ENCODE measurements at places on chromosomes 1 and 21. TPM values are rescaled to one million over a fixed set of nuclear protein-coding genes. Genes with fewer than 3 reads are reported as not detected.

The KCNE1 gene
- polyA plus RNA-seq, result 0.18 TPM

DNA sequence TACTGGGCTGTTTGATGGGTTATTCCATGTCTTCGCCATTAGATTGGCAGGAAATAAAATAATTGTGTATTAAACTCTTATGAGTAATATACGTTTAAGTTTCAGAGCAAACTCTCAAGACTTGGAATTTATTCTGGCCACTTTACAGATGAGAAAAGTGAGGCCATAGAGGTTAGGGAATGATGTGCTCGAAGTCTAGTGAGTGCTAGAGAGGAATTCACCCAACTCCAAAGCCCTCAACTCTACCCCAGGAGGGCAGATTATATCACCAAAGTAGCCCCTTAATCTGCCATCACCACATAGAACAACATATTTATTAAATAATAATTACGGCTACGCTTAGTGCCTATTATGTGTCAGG is 440 bp upstream of the MUL1 start:
- no peak for DNase-seq

The PIGR gene
- 1.6 TPM for polyA plus RNA-seq

GRCh38 chr1:235504122-235504493 is at the start of gene B3GALNT2:
B3GALNT2 (minus strand) TSS chr1:235504452; CDS start chr1:235504252, 200 bp downstream.
- DNase-seq, result no peak

- no peak for DNase-seq
These were observed 161.0 kb downstream of the URB2 start for GRCh38 chr1:229786974-229787610.

- DNase-seq, result no peak
These were observed 6.5 kb downstream of the SDF4 start for GRCh38 chr1:1225238-1225845.

- DNase-seq, result no peak
These were observed 27.4 kb downstream of the HIVEP3 start for GRCh38 chr1:41891199-41891896.

- DNase-seq, result no peak
These were observed 12.0 kb upstream of the SLAMF1 start for GRCh38 chr1:160658814-160659193.

DNA sequence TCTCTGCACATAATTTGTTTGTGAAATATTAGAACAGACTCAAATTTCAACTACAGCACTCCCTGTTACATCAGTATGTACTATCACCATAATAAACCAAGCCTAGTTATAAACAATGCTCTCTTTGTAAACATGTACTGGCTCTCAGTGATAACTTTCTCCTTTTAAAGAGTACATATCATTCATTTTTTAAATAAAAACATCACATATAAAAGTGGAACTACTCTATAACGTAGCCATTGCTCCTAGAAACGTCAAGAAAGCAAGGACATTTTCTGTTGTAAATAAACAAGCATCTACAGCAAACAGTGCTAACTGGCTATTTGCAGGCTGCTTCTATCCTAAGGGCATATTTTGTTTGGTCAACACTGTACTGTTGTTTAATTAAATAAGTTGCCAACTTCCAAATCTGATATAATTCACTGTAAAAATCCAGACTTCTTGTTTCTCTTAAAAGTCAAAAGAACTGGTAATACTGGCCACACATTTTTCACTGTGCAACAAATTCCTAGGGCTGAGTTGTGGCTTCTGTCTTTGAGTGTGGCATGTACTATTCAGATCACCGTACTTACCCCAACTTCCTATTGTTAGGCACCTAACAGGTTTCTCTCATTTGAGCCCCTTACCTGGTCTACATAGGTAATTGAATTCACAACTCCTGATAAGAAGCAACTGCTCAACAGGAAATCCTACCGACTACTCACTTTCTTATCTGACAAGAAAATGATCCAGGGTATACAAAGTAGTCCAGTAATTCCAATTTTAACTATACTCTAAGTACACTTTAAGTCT is 111.9 kb downstream of the DENND1B start:
- DNase-seq, result no peak

GRCh38 chr1:158328426-158328825 is 2.9 kb downstream of the CD1B start:
- no peak for DNase-seq

- no peak for DNase-seq
These were observed 208.8 kb downstream of the GPR52 start for GRCh38 chr1:174656409-174657059.

The SMPDL3B gene
- 12.8 TPM for polyA plus RNA-seq

DNA sequence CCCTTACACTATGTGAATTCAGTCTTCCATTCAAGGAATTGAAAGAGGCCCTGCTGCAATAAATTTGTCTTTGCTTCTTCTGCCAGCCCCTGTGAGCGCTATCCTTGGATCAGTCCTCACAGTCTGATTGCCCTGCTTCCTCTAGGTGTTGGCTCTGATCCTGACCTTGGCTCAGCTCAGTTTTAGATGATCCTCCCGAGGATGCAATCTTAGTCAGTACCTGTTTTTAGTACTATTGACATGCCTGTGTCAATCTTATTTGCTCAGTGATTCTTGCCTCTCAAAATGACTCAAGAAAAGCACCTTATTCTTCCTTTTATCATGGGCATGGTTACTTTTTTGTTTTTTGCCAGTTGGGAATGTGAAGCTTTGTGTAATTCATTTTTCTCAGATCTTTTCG is 101.4 kb upstream of the KCNK1 start:
- DNase-seq, result no peak

DNA sequence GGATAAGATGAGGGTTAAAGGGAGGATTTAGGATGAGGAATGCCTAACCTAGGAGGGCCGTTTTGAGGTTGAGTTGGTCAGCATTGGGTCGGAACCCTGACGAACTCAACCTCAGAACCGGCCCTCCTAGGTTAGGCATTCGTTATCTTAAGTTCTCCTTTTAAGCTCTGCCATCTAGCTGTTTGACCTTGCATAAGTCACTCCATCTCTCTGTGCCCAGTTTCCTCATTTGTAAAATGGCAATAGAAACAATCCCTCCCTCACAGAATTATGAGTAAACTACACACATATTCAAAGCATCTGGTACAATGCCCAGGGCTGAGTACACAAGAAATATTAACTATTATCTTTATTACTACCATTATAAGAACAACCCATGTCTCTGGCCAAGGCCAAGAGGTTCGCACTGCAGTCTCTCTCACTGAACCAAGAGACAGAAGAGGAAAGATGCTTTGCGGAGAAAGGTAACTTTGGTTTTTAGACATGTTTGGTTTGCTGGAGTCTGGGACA is 4.8 kb downstream of the ABCB10 start:
- no peak for DNase-seq

DNA sequence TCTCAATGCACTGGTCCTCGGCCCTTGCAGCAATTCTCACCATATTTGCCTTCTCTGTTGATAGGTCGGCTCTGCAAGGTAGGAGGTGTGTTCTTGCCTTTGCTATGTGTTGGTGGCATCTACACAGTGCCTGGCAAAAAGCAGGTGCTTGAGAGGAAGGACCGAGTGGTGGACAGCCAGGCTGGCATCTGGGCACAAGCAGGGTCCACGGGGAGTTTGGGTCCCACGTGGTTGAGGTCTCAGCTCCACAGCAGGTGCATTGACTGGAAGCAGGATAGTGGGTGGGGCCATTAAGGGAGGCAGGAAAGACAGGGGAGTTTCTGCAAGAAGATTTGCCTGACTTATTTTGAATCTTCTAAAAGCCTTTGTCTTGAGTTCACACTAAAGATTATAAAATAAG is 81.2 kb upstream of the WNT4 start:
- DNase-seq, result no peak

- no peak for DNase-seq
These were observed 353.7 kb downstream of the ADGRL2 start for GRCh38 chr1:82154219-82154970.

The S100A8 gene
- 3.4 TPM for polyA plus RNA-seq

The CD1E gene
- polyA plus RNA-seq, result not detected

GRCh38 chr1:181143102-181143859 is 54.8 kb downstream of the IER5 start:
- no peak for DNase-seq

The HAO2 gene
- 80.5 TPM for polyA plus RNA-seq

GRCh38 chr21:44771896-44772525 is 29.6 kb downstream of the UBE2G2 start:
- DNase-seq, result no peak

DNA sequence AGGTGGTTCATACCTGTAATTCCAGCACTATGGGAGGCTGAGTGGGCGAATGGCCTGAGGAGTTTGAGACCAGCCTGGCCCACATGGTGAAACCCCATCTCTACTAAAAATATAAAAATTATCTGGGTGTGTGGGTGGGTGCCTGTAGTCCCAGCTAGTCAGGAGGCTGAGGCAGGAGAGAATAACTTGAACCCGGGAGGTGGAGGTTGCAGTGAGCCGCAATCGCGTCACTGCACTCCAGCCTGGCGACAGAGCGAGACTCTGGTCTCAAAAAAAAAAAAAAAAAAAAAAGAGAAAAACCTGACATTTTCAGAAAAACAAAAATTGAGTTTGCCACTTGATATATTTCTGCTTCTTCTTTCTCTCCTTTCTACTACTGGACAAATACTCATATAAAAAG is 24.3 kb downstream of the CA6 start:
- DNase-seq, result no peak

The FAM131C gene
- 1.3 TPM for polyA plus RNA-seq

The CRYAA gene
- 0.22 TPM for polyA plus RNA-seq

GRCh38 chr1:201468501-201468843 is 516 bp downstream of the PHLDA3 start:
- DNase-seq, result no peak

The CFHR2 gene
- polyA plus RNA-seq, result not detected

DNA sequence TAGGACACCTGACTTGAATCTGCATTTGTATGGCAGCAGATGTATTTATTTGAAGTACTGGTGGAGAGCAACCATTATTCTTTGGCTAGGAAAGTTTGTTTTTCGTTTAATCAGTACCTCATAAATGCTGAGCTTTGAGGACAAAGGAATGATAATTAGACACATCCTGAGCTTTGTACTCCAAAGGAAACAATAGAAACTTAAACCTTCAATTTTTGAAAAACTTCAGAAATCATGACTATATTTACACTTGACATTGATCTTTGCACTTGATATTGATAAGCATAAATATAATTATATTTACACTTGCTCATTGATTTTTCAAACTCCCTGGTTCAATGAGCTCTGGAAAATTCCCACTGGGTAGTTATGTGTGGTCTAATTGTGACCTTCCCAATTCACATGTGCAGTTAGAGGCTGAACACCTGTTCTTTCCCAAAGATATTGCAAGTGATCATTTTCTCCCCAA is 10.7 kb downstream of the PATJ start:
- no peak for DNase-seq

DNA sequence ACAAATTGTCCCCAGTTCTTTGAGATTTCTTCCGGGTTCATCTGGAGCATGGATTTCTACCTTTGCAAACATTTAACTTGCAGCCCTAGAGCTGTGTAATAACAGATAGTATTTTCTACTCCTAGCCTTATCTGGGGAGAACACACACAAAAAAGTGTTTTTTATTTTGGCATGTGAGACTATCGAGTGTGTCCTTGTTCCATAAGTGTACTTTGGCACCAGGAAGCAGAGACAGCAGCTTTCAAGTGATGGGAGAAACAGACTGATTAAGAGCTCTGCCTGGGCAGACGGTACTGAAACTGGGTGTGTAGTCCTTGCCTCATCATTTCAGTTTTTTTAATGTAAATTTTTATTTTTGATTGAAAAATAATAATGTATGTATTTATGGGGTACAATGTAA is 297.4 kb downstream of the ST6GALNAC3 start:
- no peak for DNase-seq

DNA sequence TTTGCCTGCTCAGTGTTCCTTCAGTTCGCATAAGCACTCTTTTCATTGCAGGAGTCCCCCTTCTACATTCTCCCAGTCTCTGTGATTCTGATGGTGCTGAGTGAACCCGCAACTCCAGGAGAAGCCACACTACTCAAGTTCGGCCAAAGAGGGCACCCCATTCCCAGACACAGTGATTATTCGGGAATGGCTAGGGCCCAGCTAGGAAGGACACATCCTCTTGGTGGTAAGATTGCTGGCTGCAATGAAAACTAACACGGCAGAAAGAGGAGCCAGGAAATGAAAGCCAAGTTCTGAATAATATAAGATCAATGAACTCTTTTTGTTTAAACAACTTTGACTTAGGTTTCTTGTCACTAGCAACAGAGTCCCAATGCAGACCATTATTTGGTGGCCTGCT is 14.9 kb downstream of the CREG1 start:
- DNase-seq, result no peak

GRCh38 chr1:235098991-235099390 is 29.6 kb downstream of the TOMM20 start:
- no peak for DNase-seq

- DNase-seq, result no peak
These were observed 12.4 kb downstream of the SLC30A1 start for GRCh38 chr1:211566431-211567025.

The SPOCD1 gene
- polyA plus RNA-seq, result 0.45 TPM

The SLC6A17 gene
- 0.70 TPM for polyA plus RNA-seq

DNA sequence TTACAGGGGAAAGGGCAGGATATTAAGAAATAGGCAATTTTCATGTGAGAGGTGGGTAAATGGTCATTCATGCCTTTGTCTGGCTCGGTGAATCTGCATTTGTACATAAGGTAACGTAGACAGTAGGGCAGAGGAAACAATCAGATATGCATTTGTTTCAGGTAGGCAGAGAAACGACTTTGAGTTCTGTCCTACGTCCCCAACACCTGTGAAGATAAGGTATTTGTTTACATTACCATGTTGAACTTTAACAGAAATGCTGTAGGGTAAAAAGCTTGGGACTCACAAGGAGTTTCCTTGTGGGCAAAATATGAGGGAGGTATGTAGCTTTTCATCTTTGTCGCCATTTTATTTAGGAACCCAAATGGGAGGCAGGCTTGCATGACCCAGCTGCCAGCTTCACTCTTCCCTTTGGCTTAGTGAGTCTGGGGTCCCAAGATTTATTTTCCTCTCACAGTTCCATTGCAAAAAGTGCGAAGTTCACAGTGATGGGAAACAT is 31.4 kb downstream of the B3GALT5 start:
- DNase-seq, result no peak

DNA sequence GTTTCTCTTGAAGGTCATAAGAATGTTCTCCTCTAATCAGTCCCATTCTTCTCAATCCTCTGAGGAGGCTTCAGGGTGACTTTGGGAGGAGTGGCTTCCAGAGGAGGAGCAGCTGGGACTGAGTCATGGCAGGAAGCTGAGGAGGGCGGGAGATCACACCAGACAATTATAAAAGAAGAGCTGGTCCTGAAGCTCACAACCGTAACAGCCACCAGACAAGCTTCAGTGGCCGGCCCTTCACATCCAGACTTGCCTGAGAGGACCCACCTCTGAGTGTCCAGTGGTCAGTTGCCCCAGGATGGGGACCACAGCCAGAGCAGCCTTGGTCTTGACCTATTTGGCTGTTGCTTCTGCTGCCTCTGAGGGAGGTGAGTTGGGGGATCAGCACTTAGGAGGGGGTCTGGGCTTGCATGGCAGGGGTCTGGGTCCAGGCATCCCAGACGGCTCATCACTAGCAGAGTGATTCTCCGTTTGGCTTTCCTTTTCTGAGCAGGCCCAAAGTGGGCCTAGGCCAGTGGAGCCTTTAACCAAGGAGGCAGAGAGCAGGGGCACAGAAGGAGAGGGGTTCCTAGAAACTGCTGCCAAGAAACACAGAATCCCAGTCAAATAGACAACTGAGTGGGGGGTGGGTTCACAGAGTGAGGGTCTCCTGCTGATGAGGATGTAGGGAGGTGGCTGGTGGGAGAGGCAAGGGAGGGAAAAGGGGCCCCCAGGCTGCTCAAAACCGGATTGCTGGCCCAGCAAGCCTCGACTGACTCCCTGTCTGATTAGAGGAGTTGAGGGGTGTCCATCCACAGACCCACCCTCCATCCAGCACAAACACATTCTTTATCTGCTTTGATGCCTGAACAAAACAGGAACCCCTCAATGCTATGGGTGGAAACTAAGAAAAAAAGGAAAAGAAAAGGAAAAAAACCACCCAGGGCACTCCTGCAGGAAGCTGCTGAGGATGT is at the start of gene ECM1:
ECM1 (plus strand) TSS at position 198 of the 953 bp plus-strand sequence; CDS start at position 299, 101 bp downstream.
- no peak for DNase-seq
